Activated T-cell treated with anti-CD3 and anti-CD28 coated beads, Interleukin-2, amount 50 U/mL, for 48 hours (primary cell): ENCODE measurements at places on chromosomes 2 and 18.

- DNase-seq = no peak
Measured at GRCh38 chr2:204897561-204897960, 352.3 kb downstream of the PARD3B start.

DNA sequence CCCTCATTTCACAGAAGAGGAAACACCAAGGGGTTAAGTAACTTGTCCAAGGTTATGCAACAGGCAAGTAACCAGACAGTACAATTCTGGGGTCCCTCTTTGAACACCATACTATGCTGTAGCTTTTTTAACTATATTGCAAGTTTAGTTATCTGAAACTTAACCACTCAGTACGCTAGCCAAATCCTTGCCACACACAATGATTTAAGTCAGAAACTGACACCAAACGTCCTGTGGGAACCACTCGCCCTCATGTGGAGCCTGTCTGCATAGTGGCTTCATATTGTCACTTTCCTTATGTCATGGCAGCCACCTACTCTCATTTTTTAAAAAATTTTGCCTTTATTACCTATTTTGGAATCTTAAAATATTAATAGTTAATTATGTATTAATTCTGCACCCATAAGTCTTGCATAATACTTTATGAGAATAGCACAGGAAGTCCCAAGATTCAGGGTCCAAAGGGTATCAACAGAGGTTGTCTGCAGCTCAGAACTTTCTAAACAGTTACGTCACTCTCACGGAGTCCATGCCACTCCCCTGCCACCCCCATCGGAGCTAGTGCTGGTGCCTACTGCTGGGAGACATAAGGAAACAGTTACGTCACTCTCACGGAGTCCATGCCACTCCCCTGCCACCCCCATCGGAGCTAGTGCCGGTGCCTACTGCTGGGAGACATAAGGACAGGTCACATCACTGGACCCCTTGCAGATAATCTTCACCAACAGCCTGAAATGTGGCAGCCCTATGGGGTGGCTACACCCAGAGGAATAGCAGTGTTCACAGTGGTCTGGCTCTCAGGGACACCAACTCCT, 99.0 kb downstream of the L3MBTL4 start:
- no peak for DNase-seq

- DNase-seq = no peak
Measured at GRCh38 chr2:149595056-149595963, 7.7 kb upstream of the MMADHC start.

- no peak for DNase-seq
Measured at GRCh38 chr2:176105078-176105729, 1.9 kb upstream of the HOXD11 start.

DNA sequence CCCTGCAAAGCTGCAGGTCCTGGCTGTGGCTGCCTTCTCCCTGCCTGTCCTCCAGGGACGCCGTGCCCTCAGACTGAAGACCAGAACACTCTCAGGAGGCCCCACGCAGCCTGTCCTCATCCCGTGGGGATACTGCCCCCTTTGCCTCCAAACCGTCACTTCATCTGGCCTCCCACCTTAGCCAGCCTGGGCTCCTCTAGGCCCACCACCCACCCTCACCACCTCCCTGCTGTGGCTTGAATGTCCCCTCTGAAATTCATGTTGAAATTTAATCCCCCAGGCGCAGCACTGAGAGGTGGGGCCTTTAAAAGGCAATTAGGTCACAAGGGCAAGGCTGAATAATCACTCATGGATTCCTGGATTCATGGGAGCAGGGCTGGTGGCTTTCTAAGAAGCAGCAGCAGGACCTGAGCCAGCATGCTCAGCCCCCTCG, 198.2 kb downstream of the SEPTIN10 start:
- DNase-seq = no peak

DNA sequence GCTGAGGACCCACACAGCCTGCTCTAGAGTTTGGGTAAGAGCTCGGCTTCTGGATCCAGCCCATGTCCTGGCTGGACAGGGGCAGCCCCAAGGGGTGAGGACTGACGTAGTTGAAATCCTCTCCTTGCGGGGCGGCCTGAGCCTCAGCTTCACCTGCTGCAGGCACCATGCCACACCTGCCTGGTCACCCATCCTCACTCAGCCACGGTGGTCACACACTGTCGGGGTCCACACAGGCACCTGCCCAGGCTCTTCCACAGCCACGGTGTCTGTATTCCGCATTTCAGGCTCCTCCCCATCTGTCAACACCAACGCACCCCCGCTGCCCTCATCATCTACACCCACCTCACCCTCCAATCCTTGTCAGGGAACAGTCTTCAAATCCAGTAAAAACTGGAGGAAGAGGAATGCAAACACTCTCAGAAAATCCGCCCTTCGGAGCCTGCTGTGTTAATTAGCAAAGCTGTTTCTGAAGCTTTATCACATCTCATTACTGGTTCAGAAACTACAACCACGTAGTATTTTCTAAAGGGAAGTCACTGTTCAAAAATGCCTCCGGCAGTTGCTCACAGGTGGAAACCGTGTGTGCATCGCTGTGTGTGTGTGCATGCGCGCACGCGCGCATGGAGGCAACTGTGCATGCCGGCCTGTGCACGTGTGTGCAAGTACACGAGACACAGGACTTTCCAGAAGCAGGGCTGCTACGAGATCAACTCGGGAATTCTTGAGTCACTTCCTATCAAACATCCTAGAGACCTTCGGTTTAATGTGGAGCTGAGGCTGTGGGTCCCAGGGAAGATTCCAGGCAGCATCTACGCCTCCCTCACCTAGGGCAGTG, 38.2 kb downstream of the SLC66A2 start:
- no peak for DNase-seq

- DNase-seq = no peak
Measured at GRCh38 chr2:129627437-129627836, 352.0 kb upstream of the RAB6C start.

GRCh38 chr2:195279840-195280427, 377.1 kb upstream of the SLC39A10 start:
- DNase-seq = no peak
